ENCODE measurements at places on chromosomes 12 and 14. TPM values are rescaled to one million over a fixed set of nuclear protein-coding genes. Genes with fewer than 3 reads are reported as not detected.

OTX2 gene
- total RNA-seq, result not detected

MORN3 gene
- total RNA-seq, result 8.3 TPM

TAS2R8 gene
- total RNA-seq, result not detected

MANSC1 gene
- 24.0 TPM for total RNA-seq

RHEBL1 gene
- 1.7 TPM for total RNA-seq

AKAP5 gene
- 0.50 TPM for total RNA-seq

OVCH1 gene
- total RNA-seq, result 0.43 TPM

SRRM4 gene
- 0.37 TPM for total RNA-seq

TMEM229B gene
- 59.6 TPM for total RNA-seq

LRRC10 gene
- total RNA-seq, result 0.12 TPM

BICDL1 gene
- total RNA-seq, result 78.3 TPM

DACT1 gene
- total RNA-seq, result 25.0 TPM

PTPRO gene
- total RNA-seq, result 1.6 TPM

CLEC9A gene
- 2.6 TPM for total RNA-seq

IFI27 gene
- total RNA-seq, result 388 TPM

KLRF1 gene
- total RNA-seq, result 1.0 TPM

AMIGO2 gene
- 35.4 TPM for total RNA-seq

DNAJC22 gene
- total RNA-seq, result 1.1 TPM

SYCP3 gene
- 42.4 TPM for total RNA-seq

ANO2 gene
- 24.4 TPM for total RNA-seq

Measured in testis (tissue), 5 donors.